Activated CD4-positive, alpha-beta T cell treated with anti-CD3 and anti-CD28 coated beads, Interleukin-2, amount 10 ng/mL, durations not matched to agents 7 days and 5 days (primary cell): ENCODE measurements at places on chromosomes 3 and 15. TPM values are rescaled to one million over a fixed set of nuclear protein-coding genes. Genes with fewer than 3 reads are reported as not detected.

DNA sequence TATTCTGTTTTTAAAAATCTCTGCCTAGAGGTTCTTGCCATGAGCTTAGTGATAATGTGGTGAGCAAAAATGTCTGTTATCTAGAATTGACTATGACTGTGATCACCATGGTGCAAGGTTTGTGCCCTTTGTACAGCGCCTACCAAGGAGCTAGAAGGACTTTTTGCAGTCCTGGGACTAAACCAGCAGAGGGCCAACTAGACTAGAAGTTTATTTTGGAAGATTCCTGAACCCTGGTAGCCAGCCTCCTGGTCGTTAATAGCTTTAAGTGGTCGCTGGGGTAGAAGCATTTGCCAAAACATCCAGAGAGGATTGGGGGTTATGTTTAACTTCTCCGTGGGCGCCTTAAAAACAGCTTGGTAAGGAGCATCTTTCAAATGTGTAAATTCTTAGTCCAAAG is 7.8 kb downstream of the SCG5 start:
- no peak for DNase-seq
- H3K4me3 ChIP-seq = no peak overlapping the region
- H3K27ac ChIP-seq = no peak overlapping the region

GRCh38 chr15:38213356-38213755 is 39.3 kb upstream of the SPRED1 start:
- peaks cover 2% of the 10 kb centered on the region for H3K4me1 ChIP-seq
- no peak overlapping the region for H3K27ac ChIP-seq
- peaks cover 17% of the 10 kb centered on the region for H3K27me3 ChIP-seq
- H3K36me3 ChIP-seq = no peaks in the 10 kb centered on the region

DNA sequence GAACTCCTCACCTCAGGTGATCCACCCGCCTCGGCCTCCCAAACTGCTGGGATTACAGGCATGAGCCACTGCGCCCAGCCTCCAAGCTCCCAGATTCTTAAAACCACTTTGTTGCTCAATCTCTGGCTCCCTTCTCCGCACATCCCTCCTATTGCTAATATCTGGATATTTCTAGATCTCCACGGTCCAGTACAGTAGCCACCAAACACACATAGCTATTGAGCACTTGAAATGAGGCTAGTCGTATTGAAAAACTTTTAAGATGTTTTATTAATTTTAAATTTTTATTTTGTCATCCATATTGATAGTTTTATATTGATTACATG is 44.3 kb downstream of the SLC28A1 start:
- DNase-seq = no peak
- no peak overlapping the region for H3K4me3 ChIP-seq
- peaks cover 1% of the 10 kb centered on the region for H3K27me3 ChIP-seq
- peaks cover 5% of the 10 kb centered on the region for H3K4me1 ChIP-seq
- no peak overlapping the region for H3K27ac ChIP-seq
- H3K36me3 ChIP-seq = no peaks in the 10 kb centered on the region

GRCh38 chr3:128814519-128815317 is 64.7 kb upstream of the ACAD9 start:
- no peak overlapping the region for H3K4me3 ChIP-seq
- peaks cover 64% of the 10 kb centered on the region for H3K36me3 ChIP-seq
- no peak for DNase-seq

CCR5 gene
- total RNA-seq = 21.6 TPM

GRCh38 chr3:193488741-193489140 is 66.0 kb downstream of the ATP13A4 start:
- no peaks in the 10 kb centered on the region for H3K36me3 ChIP-seq
- no peak overlapping the region for H3K27ac ChIP-seq
- no peaks in the 10 kb centered on the region for H3K27me3 ChIP-seq

DNA sequence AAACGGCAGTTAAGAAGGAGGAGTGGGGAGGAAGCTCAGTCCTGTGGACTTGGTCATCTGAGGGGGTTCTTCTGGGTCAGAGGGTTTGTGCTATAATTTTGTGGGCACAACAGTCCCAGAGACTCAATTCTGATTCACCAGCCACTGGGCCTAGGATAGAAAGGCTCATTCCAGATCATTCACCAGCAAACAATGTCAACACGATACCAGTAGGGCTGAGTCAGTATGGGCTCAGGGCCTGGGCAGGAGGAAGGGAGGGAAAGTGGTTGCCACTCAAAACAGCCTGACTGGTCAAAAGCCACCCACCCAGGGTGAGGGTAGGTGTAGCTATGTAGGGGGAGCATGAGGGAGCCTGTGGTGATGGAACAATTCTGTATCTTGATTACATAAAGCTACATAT is 86.9 kb upstream of the MEX3B start:
- H3K27me3 ChIP-seq = no peaks in the 10 kb centered on the region
- no peak for DNase-seq
- H3K4me3 ChIP-seq = no peak overlapping the region
- H3K4me1 ChIP-seq = peaks cover 9% of the 10 kb centered on the region
- no peak overlapping the region for H3K27ac ChIP-seq

HRH1 gene
- total RNA-seq = 0.25 TPM

GRCh38 chr3:156483002-156483401 is 71.9 kb downstream of the SSR3 start:
- H3K27me3 ChIP-seq = peaks cover 10% of the 10 kb centered on the region
- no peak overlapping the region for H3K4me3 ChIP-seq
- peak overlapping the region; percentile 65 for H3K27ac ChIP-seq
- peaks cover 45% of the 10 kb centered on the region for H3K4me1 ChIP-seq
- no peak for DNase-seq

GRCh38 chr3:5479229-5479799 is 291.8 kb downstream of the EDEM1 start:
- H3K36me3 ChIP-seq = no peaks in the 10 kb centered on the region
- no peaks in the 10 kb centered on the region for H3K4me1 ChIP-seq
- H3K27me3 ChIP-seq = no peaks in the 10 kb centered on the region
- H3K27ac ChIP-seq = no peak overlapping the region
- no peak for DNase-seq

DNA sequence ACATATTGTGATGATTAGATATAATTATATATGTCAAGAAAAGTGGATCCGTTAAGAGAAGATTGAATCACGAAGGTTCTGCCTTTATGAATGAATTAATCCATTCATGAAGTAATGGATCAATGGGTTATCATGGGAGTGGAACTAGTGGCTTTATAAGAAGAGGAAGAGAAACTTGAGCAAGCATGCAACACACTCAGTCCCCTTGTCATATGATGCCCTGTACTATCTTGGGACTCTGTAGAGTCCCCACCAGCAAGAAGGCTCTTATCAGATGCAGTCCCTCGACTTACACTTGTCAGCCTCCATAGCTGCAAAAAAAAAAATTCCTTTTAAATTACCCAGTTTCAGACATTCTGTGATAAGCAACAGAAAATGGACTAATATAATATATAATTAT is 301.9 kb downstream of the RAP2B start:
- no peaks in the 10 kb centered on the region for H3K27me3 ChIP-seq
- no peak overlapping the region for H3K27ac ChIP-seq
- DNase-seq = no peak
- no peaks in the 10 kb centered on the region for H3K36me3 ChIP-seq
- peaks cover 13% of the 10 kb centered on the region for H3K4me1 ChIP-seq

FILIP1L gene
- total RNA-seq = 0.25 TPM

GRCh38 chr3:127367593-127367992 is 79.7 kb upstream of the PRR20G start:
- no peaks in the 10 kb centered on the region for H3K36me3 ChIP-seq
- DNase-seq = no peak
- peaks cover 12% of the 10 kb centered on the region for H3K27me3 ChIP-seq
- no peak overlapping the region for H3K27ac ChIP-seq
- H3K4me3 ChIP-seq = no peak overlapping the region

DNA sequence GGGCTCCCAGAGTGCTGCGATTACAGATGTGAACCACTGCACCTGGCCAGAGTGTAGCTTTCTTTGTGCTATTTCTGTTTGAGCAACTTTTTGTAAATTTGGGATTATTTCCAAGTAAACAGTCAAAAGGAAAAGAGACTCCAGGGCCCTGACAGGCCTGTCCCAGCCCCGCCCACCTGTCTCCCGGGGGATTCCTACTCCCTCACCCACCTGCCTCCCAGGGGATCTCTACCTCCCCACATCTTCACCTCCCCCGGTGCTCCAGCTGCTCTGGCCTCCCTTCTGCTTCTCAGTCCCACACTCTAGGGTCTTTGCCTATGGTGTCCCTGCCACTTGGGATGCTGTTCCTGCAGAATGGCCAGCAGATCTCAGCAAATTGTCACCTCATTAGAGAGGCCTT is 7.0 kb downstream of the RHCG start:
- H3K4me3 ChIP-seq = no peak overlapping the region
- DNase-seq = no peak
- no peaks in the 10 kb centered on the region for H3K36me3 ChIP-seq
- peaks cover 31% of the 10 kb centered on the region for H3K27me3 ChIP-seq
- H3K4me1 ChIP-seq = peaks cover 4% of the 10 kb centered on the region
- H3K27ac ChIP-seq = no peak overlapping the region

DNA sequence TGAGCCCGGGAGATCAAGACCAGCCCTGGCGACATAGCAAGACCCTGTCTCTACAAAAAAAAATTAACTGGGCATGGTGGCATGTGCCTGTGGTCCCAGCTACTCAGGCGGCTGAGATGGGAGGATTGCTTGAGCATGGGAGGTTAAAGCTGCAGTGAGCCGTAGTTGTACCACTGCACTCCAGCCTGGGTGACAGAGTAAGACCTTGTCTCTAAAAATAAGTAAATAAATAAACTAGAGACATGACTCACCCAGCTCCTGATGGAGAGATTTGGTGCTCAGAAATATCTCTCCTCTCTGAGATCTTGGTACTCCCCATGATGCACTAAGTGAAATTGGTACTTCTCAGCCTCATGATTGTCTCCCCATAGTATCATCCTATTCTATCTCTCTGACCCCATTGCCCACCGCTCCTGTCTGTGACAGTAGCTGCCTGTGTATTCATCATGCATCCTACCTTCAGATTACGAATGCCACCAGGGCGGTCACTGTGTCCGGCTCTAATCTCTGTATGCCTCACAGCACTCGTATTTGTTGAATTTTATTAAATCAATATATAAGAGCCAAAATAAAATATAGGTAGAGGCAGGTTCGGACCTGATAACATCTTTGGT is 50.9 kb downstream of the ABHD2 start:
- H3K27ac ChIP-seq = no peak overlapping the region
- H3K27me3 ChIP-seq = no peaks in the 10 kb centered on the region

BTLA gene
- total RNA-seq = 43.1 TPM
